Activated CD8-positive, alpha-beta T cell treated with anti-CD3 and anti-CD28 coated beads, Interleukin-2, amount 10 ng/mL, durations not matched to agents 7 days and 5 days (primary cell): ENCODE measurements at places on chromosomes 2 and 18.

- H3K4me1 ChIP-seq, result peaks cover 48% of the 10 kb centered on the region
- H3K27me3 ChIP-seq, result no peaks in the 10 kb centered on the region
- H3K36me3 ChIP-seq, result peaks cover 38% of the 10 kb centered on the region
- DNase-seq, result no peak
- H3K4me3 ChIP-seq, result no peak overlapping the region
Measured at GRCh38 chr18:13628211-13628610, 98.1 kb downstream of the FAM210A start.

GRCh38 chr2:168149150-168149974, 98.0 kb downstream of the STK39 start:
- no peak for DNase-seq
- peaks cover 12% of the 10 kb centered on the region for H3K4me1 ChIP-seq
- H3K36me3 ChIP-seq, result peaks cover 15% of the 10 kb centered on the region
- no peaks in the 10 kb centered on the region for H3K27me3 ChIP-seq
- no peak overlapping the region for H3K4me3 ChIP-seq

DNA sequence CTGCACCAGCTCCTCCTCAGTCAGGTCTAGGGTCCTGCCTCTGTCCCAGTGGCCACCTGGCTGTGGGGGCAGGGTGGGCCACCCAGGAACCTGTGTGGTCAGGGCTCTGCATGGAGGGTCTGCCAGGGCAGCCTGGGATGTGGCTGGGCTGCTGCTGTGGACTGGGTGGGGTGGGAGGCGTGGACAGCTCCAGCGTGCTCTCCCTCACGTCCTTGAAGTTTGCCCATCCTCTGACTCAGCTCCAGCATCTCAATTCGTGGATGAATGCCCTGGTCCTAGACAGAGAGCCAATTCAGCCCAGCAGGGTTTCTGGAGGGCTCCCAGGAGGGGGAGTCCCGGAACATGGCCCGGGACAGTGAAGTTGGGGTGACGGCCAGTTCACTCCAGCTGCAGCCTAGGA, 64.3 kb upstream of the EPAS1 start:
- H3K4me1 ChIP-seq, result peaks cover 43% of the 10 kb centered on the region
- H3K4me3 ChIP-seq, result no peak overlapping the region
- H3K27me3 ChIP-seq, result peaks cover 10% of the 10 kb centered on the region
- no peak overlapping the region for H3K27ac ChIP-seq

GRCh38 chr2:152352616-152353015, 17.6 kb downstream of the FMNL2 start:
- no peak for DNase-seq
- H3K4me1 ChIP-seq, result no peaks in the 10 kb centered on the region
- no peak overlapping the region for H3K27ac ChIP-seq
- H3K27me3 ChIP-seq, result peaks cover 3% of the 10 kb centered on the region

DNA sequence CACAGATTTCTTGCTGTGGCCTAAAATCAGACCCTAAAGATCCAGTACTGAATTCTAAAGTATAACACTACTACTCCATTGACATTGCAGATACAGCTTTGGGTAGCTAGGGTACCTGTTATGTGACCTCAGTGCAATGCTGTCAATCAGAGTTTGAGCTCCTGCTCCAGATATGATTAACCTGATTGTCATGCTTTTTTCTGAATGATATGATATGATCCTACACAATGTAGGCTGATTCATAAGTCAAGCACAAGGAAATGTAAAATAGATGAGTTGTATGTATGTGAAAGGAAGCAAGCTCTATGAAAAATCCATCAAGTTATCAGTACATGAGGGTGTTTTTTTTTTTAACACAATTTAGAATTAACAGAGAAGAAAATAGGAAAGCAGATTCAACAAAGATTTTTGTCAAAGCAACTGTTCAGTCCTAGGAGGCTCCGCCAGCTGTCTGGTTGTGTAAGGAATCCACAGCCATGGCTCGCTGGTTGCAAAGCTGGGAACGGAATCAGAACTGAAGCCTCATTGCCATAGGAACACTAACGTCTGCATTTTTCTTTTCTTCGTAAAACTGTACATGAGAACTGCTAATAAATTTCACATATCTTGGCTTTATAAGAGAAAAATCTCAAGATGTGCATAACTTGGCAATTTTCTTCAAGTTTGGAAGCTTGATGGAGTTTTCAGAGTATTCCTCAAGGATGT, 52.9 kb downstream of the NR4A2 start:
- no peak overlapping the region for H3K27ac ChIP-seq
- H3K36me3 ChIP-seq, result no peaks in the 10 kb centered on the region
- no peak for DNase-seq
- H3K27me3 ChIP-seq, result peaks cover 9% of the 10 kb centered on the region
- no peak overlapping the region for H3K4me3 ChIP-seq
